ENCODE measurements at places on chromosomes 3 and 15.

- no peak for DNase-seq
These were observed 12.6 kb upstream of the FRMD5 start for GRCh38 chr15:44207643-44208042.

DNA sequence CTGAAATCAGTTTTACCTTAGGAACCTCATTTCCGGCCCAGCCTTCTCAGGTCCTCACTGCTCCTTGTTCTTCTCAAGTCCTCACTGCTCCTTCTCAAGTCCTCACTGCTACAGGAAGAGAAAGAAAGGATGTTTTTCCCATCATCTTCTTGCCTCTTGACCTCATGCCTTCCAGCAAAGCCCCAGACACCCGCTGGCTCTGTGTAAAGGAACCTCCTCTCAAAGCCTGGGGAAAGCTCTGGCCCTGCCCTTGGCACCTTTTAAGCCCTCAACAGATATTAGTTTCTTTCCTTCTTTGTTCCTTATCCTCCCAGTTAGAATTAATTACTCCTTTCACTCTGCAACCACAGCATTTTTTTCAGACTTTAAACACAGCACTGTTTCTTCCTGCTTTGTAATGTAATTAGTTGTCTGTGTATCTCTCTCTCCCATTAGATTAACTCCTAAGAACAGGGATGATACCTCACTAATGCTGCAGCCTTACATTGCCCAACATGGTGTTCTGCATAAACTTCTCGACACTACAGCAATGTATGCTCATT is 4.0 kb upstream of the WDR49 start:
- DNase-seq, result no peak

GRCh38 chr15:65101891-65102708 is 12.9 kb downstream of the UBAP1L start:
- DNase-seq, result no peak

GRCh38 chr3:128584412-128585020 is 66.1 kb downstream of the RPN1 start:
- DNase-seq, result peak; percentile 26

- no peak for DNase-seq
These were observed 228.8 kb upstream of the PEX5L start for GRCh38 chr3:180265551-180265950.

DNA sequence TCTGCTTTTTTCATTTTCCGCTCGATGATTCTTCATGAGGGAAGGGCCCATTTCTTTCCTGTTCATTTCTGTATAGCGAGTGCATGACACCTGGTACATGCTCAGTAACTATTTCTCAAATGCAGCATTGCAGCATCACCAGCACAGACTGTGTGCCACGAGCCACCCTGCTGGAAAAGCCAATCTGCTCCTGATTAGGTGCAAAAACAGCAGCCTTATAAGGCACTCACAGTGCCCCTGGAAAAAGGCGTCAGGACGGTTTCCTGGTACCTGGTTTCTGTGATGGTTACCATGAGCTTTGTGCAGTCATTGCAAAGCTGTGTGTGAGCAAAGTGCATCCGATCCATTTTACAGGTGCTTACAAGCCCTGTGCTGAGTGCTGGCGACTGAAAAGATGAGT is 15.8 kb downstream of the ST8SIA2 start:
- no peak for DNase-seq
